Cerebellar cortex (tissue), 1 donor: ENCODE measurements at places on chromosomes 12 and 14.
A peak's percentile ranks its signal among the peaks of the same experiment; 100 is the strongest.

GRCh38 chr12:44193281-44193680, 357.4 kb downstream of the TMEM117 start:
- no peak for DNase-seq

- DNase-seq = no peak
Observed at GRCh38 chr14:63892265-63892664, 39.5 kb downstream of the SYNE2 start.

GRCh38 chr14:38257507-38257906, 1.6 kb upstream of the CLEC14A start:
- no peak for DNase-seq

- DNase-seq = no peak
Observed at GRCh38 chr14:69666112-69666511, 54.7 kb downstream of the SUSD6 start.

DNA sequence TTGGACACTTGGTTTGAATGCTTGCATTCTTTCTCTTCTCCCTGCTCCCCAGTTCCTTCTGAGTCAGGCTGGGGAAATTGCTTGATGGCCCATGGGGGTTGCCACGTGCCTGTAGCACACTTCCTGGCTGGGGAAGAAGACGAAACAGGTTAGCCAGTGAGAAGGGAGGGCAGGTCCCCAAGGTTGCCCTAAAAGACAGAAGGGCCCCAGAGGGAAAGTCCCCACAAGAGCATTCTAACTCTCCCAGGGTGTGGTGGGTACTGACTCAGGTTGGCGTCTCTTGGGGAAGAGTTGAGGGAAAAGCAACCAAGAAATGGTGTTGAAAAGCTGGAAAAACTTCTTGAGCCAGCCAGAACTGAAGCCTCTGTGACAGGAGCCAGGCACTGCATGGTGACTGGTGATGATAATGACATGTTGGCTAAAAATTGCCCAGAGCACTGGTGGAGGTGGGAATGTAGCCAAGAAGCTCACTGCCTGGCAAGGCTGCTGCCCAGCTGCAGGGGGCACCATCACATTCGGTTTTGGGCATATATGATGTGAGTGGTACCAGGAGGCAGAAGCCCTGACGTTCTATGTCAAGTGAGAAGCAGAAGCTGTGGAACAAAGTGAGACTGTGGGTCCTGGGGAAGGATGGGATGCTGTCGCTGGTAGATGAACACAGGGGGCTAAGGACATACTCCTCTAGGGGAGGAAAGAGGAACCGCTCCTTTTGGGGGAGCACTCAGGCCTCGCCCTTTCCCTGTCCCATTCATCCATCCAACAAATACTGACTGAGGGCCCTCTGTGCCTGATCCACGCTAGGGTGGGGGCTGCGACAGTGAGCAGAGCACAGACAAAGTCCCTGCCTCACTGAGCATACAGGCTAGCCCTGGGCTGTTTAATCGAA, 8.1 kb upstream of the RABGGTA start:
- no peak for DNase-seq

GRCh38 chr14:102583726-102584125, 8.7 kb upstream of the RCOR1 start:
- DNase-seq = no peak

GRCh38 chr14:73269729-73270531, 32.6 kb downstream of the PAPLN start:
- peak; percentile 38 for DNase-seq

GRCh38 chr12:53287741-53288216, 7.6 kb upstream of the PFDN5 start:
- peak; percentile 69 for DNase-seq

DNA sequence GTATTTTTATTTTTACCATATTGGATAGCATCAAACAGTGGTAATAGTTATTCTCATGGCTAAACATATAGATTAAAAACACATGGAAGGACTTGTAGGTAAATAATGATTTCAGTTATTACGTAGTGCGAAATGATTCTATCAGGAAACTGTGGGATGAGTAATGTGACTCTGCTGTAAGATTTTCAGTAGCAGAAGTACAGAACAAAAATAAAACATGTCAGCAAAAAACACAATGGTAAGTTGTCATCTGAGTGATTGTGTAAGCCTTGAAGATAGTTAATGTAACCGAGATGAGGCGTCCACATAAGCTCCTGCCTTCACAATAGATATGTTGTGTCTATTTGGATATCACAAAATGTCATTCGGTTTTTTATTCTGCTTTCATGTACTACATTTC, 99.8 kb downstream of the BORCS5 start:
- no peak for DNase-seq

DNA sequence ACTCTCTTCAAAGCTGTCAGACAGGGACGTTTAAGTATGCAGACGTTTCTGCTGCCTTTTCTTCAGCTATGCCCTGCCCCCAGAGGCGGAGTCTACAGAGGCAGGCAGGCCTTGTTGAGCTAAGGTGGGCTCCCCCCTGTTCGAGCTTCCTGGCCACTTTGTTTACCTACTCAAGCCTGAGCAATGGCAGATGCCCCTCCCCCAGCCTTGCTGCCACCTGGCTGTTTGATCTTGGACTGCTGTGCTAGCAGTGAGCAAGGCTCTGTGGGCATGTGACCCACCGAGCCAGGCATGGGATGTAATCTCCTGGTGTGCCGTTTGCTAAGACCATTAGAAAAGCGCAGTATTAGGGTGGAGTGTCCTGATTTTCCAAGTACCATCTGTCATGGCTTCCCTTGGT, 900.4 kb upstream of the MDGA2 start:
- no peak for DNase-seq

- peak; percentile 90 for DNase-seq
Observed at GRCh38 chr14:69635981-69636639, 24.7 kb downstream of the SUSD6 start.
